Cortex of kidney (tissue), 1 donor: ENCODE measurements at places on chromosomes 1 and 21.

GRCh38 chr21:25733859-25734653 lies 648 bp downstream of the ATP5PF start:
- DNase-seq: no peak

- no peak for DNase-seq
Measured at GRCh38 chr1:110282395-110282794, 56.8 kb upstream of the RBM15 start.

- DNase-seq: no peak
Measured at GRCh38 chr1:64495878-64496277, 25.9 kb downstream of the CACHD1 start.

- no peak for DNase-seq
Measured at GRCh38 chr1:197577580-197577979, 197.7 kb downstream of the DENND1B start.

- DNase-seq: no peak
Measured at GRCh38 chr1:149928401-149928724, 760 bp upstream of the SF3B4 start.

- DNase-seq: no peak
Measured at GRCh38 chr1:79469139-79469538, 462.6 kb upstream of the ADGRL4 start.

DNA sequence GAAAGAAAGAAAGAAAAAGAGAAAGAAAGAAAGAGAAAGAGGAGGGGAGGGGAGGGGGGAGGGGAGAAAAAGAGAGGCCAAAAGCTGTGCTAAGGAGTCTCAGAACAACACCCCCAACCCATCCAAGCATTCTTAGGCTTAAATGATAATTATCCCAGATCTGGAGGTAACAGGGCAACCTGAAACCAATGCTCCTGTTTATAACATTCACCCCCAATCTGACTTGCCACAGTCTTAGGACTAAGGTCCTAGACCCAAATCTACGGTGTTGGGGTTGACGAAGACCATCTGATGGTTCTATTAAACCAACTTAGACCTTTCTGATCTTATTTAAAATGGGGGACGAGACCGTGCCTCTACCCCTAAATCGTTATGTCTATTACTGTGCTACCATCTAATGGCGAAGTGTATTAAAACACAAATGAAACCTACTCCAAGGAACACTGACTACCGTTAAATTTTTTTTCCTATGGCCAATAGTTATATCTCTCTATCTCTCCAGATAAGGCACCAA lies 119.3 kb upstream of the CDC42BPA start:
- DNase-seq: no peak

- no peak for DNase-seq
Measured at GRCh38 chr1:240122639-240123613, 31.2 kb downstream of the FMN2 start.
